ENCODE measurements at places on chromosomes 12 and 14. TPM values are rescaled to one million over a fixed set of nuclear protein-coding genes. Genes with fewer than 3 reads are reported as not detected.

CLEC1B gene
- total RNA-seq = 2.2 TPM

NRXN3 gene
- 6.7 TPM for total RNA-seq

GRIP1 gene
- 1.3 TPM for total RNA-seq

DNAH10 gene
- total RNA-seq = 21.7 TPM

GPR132 gene
- 6.9 TPM for total RNA-seq

TBX5 gene
- 20.8 TPM for total RNA-seq

CLEC4C gene
- 0.60 TPM for total RNA-seq

TAS2R42 gene
- total RNA-seq = not detected

WNT5B gene
- total RNA-seq = 7.8 TPM

GLIPR1L2 gene
- total RNA-seq = 0.98 TPM

DAO gene
- total RNA-seq = not detected

PAX9 gene
- 1.8 TPM for total RNA-seq

KLHL33 gene
- total RNA-seq = 0.51 TPM

PRMT5 gene
- 45.6 TPM for total RNA-seq

SERPINA5 gene
- total RNA-seq = 4.3 TPM

KRR1 gene
- 62.5 TPM for total RNA-seq

LARP4 gene
- 69.4 TPM for total RNA-seq

GUCY2C gene
- not detected for total RNA-seq

INHBE gene
- total RNA-seq = 0.12 TPM

RTL1 gene
- total RNA-seq = 0.09 TPM

TAC3 gene
- not detected for total RNA-seq

TARBP2 gene
- total RNA-seq = 41.3 TPM

GRIN2B gene
- 0.25 TPM for total RNA-seq

MSI1 gene
- total RNA-seq = 0.95 TPM

TMEM63C gene
- 1.2 TPM for total RNA-seq

OAS1 gene
- total RNA-seq = 21.2 TPM

SIX1 gene
- total RNA-seq = 5.0 TPM

Data from lung (tissue), 17 donors.